ENCODE measurements at places on chromosomes 7 and 10.

DNA sequence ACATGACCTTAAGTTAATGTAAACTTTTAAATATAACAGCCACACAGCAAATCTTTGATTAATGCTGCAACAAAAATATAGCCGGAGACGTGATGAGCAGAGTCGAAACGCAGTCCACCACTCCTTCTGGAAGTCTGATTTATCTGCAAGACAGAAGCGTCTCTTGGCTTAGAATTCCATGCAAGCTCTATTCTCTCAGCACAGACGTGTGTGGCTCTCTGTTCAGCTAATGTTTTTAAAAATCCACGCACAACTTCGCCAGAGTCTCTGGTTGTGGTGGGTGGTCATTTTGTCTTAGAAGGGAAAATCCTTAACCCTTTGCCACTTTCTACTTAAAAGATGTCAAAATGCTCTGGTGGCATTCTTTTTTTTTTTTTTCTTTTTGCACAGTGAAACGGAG, 438.0 kb upstream of the MGMT start:
- DNase-seq, result no peak

DNA sequence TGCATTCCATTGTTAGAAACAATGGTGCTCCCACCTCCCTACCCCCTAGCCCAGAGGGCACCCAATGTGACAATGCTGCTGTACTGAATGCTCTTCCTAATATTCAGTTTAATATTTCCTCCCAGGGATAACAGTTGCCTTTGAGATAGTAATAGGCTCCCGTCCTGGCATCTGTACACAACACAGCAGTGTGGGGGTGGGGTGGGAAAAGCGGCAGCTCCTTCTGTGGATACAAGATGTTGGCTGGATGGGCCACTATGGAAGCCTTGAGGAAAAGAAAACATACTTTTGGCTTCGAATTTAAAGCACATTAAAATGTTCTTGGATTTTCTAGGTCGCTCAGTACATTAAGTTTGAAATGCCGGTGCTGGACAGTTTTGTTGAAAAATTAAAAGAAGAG, 9.2 kb upstream of the ZNF22 start:
- no peak for DNase-seq

GRCh38 chr10:75180592-75180991, 30.0 kb upstream of the VDAC2 start:
- no peak for DNase-seq

DNA sequence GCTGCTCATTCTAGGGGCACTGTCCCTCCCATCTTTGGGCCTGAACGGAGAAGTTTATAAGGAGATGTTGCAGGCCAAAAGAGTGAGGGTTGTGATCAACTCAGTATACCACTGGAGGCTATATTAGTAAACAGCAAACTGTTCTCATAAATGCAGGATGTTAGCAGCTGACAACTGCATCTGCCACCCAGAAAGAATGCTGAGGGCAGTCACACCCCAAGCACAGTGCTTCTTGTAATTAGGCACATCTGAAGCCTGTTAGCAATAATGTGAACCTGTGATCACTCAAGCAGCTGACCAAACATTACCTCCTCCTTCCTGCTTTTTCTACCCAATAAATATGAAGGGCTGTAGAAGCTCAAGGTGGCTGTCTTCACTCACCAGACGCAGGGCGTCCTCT, 38.4 kb upstream of the ZNF138 start:
- DNase-seq, result no peak

DNA sequence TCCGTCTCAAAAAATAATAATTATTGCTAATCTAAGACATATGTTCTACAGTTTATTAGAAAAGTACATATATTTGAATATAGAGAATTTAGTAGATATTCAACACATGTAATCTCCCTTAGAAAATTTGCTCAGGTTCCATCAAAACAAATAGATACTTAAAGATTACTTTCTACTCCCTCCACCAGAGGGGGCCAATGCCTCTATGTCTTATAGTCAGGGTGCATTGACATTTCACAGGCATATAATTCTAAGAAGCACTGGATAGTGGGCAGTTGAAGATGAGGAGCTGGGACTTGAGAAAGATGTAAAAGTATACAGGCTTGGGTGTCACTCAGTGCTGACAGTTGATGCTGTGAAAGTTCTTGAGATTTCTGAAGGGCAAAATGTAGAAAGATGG, 301.6 kb upstream of the HPS1 start:
- no peak for DNase-seq

GRCh38 chr10:17409170-17409733, 45.1 kb downstream of the ST8SIA6 start:
- DNase-seq, result no peak

DNA sequence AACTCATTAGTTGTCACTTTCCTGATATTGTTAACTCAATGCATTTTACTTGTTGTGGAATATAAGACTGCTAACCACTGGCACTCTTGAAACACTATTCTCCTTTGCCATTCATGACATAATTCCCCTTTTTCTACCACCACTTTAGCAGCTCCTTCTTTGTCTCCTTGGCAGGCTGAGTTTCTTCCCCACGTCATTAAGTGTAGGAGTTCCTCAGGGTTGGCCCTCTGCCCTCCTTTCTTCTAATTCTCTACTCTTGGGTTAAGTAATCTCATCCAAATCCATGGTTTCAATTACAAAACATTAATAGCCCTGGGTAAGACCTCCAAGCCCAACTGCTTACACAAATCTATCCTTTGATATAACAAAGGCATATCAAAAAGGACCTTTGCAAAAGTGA, 175.1 kb downstream of the HGF start:
- DNase-seq, result no peak

DNA sequence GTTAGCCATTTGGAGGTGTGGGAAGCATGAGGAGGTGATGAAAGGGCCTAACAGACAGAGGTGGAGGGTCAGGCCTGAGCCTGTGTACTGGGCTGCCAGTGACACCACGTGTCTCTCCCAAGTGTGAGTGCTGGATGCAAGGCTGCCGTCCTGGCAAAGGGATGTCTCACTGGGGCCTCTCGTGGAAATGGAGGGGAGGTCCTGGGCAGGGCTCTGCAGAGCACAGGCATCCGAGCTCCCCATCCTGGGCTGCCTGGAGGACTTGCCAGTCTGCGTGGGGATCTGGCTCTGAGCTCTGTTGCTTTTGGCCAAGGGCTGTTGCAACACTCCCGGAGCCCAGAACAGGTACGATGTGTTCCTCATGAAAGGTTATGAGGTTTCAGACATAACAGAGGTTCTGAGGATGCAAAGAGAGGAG, 77.3 kb downstream of the GRK5 start:
- DNase-seq, result no peak

DNA sequence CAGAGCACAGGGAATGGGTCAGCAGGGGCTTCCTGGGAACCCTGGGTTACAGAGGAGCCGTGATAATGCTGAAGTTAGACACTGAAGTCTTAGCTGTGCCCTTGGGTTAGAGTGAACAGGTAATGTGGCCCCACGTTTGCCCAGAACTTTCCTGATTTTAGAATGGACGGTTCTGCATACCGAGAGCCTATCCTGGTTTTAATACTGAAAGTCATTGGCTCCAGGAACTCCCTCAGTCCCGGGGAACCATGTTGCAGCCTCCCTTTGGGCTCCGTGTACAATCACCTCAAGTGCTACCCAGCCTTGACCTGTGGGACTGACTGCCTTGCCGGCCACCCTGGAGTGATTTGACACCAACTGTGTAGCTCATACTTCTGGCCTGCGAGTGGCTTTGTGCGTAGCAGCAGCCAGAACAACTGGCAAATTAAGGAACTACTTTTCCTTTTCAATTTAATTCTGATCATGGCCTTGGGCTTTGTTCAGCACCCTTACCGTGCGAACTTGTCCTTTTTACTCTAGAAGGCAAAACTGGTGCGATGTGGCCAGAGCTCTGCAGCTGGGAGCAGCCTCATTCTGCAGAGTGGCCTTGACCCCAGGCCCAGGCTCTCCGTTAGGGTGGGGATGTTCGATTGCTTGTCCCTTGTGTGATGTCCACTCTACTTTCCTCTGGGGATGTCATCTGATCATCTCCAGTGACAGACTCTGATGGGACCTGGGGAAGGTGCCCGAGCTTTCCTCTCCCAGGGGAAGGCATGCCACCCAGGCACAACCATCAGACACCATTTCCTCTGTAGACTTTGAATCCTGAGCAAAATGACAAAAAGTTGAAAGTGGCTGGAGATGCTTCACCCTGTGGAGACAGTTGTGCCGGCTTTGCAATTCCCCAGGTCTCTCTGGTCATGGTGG, 265.9 kb downstream of the GLRX3 start:
- DNase-seq, result no peak

DNA sequence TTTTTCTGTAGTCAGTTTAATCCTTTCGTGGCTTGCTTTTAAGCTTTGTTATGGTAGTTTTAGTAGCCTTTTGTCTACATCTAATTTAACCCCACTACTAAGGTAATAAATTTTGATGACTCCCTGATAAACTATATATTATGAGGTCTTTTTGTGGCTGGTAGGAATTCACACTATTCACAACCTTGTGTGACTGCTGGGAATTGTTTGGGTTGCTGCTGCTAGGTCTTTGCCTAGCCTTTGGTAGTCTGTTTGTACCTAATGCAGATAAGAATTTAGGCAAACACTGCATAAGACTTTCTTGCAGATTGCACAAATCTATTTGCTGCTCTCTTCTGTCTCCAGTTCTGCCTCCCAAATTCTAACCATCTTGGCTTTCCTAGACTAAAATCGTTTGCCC, 58.3 kb downstream of the SHOC2 start:
- DNase-seq, result no peak

DNA sequence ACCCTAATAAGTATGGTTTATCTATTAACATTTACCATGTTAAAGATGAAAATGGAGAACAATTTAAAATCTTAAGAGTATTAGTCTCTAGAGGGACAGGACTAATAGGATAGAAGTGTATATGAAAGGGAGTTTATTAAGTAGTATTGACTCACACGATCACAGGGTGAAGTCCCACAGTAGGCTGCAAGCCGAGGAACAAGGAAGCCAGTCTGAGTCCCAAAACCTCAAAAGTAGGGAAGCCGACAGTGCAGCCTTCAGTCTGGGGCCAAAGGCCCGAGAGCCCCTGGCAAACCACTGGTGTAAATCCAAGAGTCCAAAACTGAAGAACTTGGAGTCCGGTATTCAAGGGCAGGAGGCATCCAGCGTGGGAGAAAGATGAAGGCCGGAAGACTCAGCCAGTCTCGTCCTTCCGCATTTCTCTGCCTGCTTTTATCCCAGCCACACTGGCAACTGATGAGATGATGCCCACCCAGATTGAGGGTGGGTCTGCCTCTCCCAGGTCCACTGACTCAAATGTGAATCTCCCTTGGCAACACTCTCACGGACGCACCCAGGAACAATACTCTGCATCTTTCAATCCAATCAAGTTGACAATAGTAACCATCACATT, 140.8 kb upstream of the FAM20C start:
- DNase-seq, result no peak

DNA sequence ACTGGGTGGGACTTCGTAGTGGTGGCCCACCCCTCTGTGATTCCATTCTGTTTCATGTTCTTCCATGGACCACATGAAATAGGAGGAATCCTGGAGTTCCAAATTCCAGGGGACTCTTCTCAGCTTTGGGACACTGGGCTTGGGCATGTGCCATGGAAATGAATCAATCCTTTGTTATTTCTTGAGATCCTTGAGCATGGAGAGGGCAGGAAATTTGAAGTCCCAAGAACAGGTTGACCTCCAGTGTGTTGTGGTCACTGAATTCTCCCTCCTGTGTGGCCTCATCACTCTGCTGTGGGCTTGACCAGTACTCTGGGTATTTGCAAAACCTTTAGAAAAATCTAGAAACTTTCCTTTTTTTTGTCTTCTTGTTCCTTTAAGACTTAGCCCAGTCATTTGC, 22.7 kb downstream of the TACR2 start:
- no peak for DNase-seq

DNA sequence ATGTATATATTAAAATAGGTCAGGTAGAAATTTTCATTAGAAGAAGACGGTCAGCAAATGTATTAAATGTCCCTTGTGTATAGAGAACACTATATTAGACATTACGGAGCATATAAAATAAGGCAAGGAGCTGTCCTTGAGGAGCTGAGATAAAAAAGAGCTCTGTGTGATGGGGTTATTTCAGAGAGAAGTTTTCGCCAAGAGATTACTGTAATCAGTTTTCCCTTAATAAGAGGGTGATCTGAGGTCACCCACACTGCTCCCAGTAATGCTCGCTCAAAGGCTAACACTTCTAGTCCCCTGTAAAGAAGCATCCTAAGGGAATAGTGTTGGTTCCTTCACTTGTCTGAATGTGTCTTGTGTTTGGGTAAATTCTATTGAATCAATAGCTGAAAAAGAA, 86.7 kb upstream of the PRR15 start:
- no peak for DNase-seq

Data from stimulated activated CD8-positive, alpha-beta memory T cell treated with anti-CD3 and anti-CD28 coated beads, Interleukin-15, amount 100 ng/mL, for 24 hours (primary cell).